ENCODE measurements at places on chromosomes 16 and 17.

DNA sequence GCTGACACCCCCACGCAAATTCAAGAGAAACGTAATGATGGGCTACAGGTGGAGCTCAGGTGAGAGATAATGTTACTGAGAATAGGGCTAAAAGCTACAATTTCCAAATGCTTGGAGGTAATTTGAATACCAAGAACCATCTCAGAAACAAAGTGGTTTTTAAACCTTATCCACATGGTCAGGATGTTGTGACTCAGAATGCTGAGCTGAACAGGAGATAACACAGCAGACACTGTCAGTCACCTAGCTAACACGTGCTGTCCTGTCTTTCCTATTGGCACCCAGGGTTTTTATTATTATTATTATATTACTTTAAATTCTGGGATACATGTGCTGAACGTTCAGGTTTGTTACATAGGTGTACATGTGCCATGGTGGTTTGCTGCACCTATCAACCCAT, 233.0 kb upstream of the MAF start:
- DNase-seq = no peak

DNA sequence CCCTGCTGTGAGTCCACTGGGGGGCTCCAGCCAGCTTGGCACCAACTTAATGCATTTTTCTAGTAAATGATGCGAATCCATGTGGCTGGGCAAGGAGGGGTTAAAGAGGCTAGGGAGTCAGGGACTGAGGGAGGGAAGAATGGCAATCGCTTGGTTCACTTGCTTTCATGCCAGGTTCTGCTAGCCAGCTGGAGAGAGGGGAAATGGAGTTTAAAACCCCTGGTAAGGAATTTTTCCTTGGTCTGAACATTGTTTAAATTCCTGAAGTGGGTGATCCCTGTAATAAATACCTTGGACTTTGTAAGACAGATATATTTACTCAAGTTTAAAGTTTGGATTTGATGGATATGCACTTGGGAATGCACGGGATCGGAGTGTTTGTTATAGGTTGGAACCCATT, 22.8 kb downstream of the ANKFN1 start:
- DNase-seq = no peak

DNA sequence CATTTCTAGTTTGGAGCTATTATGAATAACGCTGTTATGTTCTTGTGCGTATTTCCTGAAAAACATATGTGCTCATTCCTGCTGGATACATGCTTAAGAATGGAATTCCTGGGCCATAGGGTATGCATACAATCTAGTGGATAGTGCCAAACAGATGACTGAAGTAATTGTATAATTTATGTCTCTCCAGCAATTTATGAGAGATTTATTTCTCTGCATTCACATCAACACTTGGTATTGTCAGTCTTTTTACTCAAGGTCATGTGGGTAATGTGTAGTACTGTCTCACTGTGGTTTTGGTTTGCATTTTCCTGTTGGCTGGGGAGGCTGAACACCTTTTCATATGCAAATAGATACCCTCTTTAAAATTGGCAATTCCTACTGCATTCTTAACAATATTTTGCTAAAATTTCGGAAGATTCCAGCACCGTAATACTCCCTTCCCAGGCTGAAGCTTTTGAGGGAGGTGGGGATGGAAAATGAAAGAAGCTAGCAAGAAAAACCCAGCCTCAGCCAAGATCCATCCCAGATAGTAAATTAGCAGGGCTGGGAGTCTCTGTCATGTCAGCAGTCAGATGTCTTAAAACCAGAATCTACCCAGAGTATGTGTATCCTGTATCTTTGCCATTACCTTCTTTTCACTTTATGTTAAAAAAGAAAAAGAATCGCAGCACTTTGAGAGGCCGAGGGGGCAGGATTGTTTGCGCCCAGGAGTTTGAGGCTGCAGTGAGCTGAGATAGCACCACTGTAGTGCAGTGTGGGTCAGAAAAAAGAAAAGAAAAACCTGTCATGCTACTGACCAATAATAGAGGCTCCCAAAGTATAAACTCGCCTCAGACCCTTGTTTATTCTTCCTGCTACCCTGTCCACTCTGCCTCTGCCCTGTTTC, 204.9 kb downstream of the LGALS9B start:
- DNase-seq = no peak

DNA sequence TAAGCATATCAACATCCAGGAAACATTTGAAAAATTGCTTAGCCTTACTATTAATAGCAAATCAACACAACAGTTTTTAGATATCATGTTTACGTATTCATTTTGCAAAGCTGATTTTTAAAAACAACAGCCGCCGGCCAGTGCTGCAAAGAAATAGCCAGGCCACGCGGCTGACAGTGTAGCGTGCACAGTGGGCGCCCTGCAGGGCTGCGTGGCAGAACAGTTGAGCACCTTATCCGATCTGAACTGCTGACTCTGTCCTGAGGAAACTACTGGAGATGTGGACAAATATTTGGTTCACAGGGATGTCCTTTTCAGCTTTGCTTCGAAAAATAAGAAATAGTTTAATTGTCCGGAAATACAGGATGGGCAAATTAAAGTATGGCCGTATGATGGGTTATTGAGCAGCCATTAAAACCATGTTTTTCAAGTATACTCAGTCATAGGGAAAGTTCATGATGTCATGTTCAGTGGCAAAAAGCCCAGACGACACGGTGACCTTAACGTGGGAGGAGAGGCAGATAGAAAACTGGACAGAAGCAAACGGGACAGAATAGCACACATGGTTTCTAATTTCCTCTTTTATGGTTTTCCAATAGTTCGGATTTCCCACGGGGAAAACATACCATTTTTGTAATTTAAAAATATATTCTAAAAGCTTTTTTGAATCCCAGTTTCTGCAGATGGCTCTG, 52.4 kb upstream of the ENDOV start:
- no peak for DNase-seq

- no peak for DNase-seq
Measured at GRCh38 chr16:65312795-65313194, 190.9 kb upstream of the CDH11 start.

- DNase-seq = no peak
Measured at GRCh38 chr17:27306276-27306835, 12.4 kb downstream of the WSB1 start.

GRCh38 chr16:10787304-10787703, 31.3 kb downstream of the TVP23A start:
- no peak for DNase-seq

DNA sequence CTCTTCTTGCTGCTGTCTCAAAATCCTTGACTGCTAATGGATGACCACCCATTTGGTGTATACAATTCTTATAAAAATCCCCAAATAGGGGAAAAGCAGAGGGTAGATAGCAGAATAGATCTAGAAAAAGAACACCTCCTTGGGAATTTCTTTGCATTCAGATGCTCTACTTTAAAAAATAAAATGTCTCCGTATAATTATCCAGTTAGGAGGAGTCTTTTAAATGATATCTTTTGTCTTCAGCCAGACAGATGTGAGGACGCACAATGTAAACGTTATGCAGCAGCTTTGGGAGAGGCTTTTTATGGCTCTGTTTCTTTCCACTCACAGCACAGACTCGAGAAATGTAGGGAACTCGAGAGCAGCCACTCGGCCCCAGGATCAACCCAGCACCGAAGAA, 300.2 kb downstream of the IRF8 start:
- DNase-seq = no peak

GRCh38 chr17:6473128-6473767, 29.0 kb downstream of the PIMREG start:
- peak; percentile 85 for DNase-seq

DNA sequence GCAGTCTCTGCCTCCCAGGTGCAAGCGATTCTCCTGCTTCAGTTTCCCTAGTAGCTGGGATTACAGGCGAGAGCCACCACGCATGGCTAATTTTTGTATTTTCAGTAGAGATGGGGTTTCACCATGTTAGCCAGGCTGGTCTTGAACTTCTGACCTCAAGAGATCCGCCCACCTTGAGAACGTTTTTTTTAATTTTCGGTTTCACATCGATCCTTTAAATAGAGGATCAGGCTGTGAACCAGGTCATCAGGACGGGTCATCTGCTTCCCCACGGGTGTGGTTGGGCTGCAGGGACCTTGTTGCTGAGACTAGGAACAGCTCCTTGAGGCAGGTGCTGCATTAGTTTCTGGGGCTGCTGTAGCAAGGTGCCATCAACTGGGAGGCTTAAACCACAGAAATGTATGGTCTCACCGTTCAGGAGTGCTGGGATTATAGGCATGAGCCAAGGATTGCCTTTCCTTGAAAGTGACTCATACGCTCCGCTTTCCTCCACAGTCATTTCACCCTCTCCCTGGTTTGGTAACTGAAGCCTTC, 7.9 kb upstream of the NAGPA start:
- no peak for DNase-seq

DNA sequence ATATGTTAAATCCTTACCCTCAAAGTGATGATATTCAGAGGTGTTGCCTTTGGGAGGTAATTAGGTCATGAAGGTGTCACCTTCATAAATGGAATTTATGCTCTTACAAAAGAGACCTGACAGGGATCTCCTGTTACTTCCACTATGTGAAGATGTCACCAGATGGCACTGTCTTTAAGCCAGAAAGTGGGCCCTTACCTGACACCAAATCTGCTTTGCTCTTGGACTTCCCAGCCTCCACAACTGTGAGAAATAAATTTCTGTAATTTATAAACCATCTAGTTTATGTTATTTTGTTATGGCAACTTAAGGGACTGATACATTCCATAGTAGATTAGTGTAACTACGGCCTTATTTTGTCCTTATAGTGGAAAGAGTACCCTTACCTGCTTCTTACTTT, 358.3 kb upstream of the SALL1 start:
- DNase-seq = no peak

DNA sequence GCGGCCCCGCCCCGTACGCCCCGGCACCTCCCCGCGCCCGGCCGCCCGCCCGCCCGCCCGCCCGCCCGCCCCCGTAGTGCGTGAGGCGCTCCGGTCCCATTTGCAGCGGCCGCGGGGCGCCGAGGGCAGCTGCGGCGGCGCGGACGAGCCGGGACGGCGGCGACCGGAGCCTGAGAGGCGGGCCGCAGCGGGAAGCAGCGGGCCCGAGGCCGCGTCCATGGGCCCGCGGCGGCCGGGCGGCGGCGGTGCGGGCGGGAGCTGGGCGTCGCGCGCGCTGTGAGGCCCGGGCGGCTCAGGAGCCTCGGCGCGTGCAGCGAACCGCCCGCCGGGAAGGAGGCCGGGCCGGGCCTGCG, at the start of gene MPRIP:
TSS of gene MPRIP (plus strand) at position 74 of the 353 bp plus-strand sequence. CDS start 392 bp downstream, outside the sequence.
- DNase-seq = no peak

DNA sequence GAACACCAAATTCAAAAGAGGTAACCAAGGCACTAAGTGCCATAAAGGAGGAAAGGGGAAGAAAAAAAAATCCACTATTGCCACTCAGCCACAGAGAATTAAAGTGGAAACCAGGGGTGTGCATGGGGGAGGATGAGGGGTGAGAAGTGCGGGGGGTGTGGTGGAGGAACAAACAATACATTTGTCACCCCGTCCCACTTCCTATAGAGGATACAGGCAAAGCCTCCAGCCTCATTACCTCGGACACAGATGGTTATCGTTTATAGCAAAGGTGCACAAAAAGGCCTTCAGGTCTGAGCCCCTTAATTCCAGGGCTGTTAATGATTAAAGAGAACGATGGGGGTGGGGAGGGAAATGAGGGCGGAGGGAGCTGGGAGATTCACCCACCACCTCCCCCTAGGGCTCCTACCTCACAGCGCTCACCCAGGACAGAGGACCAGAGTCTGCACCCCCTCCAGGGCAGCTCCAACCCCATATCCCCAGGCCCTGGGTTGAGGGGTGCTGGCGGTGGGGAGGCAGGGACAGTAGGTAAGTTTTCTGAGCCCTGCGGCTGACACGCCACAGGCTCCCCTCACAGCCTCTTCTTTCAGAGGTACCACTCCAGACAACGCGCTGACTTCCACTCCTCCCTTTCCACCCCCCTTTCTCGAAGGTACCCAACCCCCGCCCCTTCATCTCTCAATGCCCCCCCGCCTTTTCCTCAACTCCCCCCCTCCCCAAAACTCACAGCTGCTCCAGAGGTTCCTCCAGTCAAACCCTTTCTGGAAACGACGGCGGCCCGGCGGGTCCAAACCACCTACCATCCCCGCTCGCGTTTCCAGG, 470 bp downstream of the DCUN1D3 start:
- peak; percentile 47 for DNase-seq

DNA sequence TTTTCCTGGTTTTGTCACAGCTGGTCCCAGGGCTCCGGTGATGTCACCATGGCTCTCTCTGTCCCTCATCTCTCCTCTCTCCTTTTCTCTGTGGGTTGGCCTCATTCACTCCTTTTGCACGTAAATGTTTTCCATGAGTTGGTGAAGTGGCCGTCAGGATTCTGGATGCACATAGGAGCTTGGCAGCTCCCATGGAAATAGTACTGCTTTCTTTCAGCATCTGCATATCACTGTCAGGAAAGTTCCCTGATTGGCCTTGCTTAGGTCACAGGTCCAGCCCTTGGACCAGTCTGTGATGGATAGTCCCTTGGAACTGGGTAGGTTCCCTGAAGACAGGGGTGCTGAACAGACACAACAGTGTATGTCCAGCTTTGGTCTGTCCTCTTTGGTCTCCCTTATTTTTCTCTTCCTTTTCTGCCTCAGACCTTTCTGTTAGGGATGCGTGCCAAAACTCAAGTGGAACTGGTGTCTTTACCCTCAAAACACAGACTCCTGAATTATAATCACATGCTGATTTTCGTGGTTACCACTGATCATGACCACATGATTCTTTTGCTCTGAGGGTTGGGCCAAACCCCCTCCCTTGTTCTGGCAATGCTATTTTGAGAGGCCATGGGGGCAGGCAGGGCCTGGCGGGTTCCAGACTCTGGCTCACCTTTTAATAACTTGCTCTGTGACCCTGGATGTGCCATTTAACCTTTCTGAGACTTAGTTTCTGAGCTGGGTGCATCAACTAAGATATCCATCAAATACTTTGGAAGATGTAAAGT, 99.0 kb downstream of the MSI2 start:
- DNase-seq = no peak

DNA sequence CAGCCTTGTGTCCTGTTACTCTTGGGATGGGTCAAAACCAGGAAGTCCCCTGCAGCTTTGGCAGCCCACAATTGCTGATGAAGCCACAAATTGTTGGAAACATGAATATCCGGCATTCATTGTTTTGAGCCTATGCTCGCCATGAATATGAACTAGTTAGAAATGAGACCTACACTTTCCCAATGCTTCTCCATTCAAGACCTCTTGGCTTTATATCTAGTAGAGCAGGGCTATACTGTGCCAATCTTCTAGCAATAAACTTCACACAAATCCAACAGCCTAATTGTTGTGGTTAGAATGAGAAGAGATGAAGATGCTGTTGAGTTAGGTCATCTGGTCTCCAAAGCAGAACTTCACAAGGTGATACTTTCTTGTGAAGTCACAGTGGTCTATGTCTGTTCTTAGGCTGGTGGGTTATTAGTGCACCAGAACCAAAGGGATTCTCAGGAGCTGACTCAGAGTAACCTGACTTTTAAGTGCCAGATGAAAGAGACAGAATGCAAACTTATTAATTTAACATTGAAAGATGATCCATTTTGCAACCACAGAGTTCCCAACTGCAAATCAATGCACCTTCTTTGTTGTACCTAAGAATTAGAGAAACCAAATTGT, 13.7 kb upstream of the KRT23 start:
- DNase-seq = no peak

Measured in mesothelial cell of epicardium (in vitro differentiated cells).